ENCODE measurements at places on chromosomes 1 and 21.

DNA sequence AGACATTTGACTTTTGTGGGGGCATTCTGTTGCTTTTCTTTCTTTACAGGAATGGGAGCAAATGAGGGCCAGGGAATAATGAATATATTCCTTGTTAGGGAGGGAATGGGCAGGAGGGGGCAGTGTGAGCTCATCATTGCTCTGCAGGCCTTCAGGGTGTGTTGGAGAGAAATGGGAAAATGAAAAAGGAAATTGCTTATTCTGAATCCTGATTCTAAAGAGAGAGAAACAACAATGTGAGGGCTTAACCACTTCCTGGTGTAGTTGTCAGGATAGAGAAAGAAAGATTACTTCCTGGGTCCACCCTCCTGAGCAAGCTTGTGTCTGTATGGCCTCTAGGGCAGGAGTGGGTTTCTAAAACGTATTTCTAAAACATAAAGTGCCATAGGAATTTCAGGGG, 28.3 kb downstream of the VANGL2 start:
- no peak for DNase-seq

DNA sequence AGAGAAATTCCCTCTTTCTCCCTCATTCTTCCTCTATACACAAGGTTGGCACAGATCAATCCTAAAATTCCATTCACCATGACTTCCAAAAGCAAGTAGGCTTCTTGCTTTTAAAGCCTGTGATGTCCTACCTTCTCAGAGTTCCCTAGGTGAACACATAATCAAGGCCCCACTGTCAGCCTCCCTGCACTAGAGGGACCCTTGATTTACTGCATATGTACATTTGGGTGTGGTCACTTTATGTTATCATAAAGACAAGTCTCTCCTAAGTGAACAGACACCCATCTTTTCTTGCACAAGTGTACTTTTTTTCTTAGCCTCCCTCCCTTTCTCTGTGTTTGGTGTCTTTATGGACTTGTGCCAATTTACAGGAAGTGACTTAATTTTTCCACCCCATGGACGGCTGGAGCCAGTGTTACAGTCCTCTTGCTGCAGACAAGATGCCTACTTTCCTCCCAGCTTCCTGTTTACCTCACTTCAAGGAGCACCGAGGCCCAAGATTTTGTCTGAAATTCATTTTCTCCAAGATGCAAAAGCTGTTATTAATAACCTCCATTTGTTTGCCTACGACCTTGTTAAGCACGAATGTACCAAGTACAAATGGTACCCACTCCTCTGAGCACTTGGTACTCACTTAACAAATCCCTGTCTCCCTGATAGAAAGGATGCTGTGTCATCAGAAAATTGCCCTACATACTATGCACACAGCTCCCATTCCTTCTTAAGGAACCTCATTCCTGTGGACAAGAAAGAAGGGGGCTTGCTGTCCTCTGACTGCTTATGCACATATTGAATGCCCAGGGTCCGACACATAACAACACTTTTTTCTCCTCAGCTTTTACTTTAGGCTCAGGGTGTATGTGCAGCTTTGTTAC, 82.8 kb upstream of the SLC44A3 start:
- DNase-seq: no peak

DNA sequence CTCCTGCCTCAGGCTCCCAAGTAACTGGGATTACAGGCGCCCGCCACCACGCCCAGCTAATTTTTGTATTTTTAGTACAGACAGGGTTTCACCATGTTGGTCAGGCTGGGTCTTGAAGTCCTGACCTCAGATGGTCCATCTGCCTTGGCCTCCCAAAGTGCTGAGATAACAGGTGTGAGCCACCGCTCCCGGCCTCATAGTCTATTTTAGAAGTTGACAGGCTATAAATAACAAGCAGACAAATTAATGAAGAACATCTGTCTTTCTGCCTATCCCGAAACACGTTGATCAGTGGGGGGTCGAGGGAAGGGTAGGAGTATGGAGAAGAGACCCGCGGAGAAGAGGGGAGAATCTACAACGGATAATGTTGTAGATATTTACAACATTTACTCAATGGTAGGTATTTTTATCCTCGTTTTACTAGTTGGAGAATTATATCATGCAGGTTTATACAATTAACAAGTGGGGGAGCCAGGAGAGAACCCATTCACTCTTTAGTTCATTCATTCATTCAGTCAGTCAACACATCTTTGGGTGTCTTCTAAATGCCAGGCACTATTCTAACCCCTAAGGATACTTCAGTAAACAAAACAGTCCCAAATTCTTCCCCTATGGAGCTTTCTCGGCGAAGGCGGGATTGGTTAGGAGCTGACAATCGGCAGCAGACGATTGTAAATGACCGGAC, 497 bp upstream of the IFNAR2 start:
- no peak for DNase-seq

DNA sequence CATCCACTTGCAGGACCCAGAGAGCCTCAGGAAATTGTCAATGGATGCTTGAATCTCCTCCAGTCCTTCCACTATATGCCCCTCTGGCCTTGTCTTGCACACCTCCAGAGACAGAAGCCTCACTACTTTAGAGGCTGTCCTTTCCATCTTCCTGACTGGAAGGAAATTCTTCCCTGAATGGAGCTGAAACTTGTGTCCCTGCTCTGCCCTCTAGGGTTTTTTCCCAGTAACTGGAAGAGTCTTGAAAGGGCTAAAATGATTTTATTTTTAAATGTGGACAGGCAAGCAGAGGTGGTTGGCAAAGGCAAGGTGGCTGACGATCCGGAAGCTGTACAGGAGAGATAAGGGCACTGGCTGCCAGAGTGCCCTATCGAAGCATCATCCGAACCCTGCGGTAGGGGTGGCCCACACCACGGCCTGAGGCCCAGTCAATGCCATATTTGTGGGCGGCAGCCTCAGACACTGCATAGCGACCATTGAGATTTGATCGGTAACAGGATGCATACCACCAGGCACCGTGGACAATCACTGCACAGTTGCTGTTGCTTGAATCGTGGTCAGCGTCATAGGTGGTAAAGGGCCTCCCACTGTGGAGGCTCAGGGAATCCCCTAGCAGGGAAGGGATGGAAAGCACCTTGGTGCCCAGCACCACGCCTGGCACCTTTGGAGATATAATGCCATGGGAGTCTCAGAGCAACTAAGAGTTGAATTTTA, 2.3 kb upstream of the MAP3K6 start:
- DNase-seq: no peak

GRCh38 chr1:244461245-244462071, at the start of gene CATSPERE:
CATSPERE (plus strand) TSS chr1:244461273; CDS start chr1:244461430, 157 bp downstream.
- peak; percentile 69 for DNase-seq

DNA sequence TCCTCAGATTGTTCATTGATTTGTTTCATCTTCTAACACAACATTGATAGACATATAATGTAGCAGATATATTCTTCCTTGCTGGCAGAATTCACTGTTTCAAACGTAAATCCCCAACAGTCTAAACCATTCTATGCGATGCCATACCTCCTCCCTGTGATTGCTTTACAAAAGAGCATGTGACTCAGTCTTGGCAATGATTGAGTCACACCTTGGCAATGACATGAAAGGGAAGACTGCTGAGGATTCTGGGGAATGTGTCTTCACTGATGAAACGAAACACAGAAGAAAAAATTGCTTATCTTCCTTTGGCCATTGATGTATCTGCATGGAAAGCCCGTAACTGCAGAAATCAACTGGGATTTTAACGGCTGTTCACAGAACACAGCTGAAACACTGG, 409.6 kb upstream of the ZRANB2 start:
- no peak for DNase-seq

DNA sequence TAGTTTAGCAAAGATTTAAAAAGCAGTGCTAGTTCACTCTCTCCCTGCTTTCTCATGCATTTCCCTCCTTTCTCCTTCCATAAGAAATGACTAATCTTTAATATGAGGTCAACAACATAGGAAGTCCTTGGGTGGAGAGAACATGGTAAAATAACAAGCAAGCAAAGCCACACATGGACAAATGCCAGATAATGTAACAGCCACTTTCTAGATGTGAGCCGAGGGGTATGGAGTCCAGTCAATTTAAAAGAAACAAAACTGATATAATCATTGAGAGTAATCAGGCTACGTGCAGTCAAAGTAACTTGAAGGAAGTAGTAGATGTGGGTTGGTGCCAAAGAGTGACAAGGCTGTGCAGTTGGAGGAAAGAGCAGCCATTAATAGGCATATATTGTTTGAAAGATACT, 69.6 kb downstream of the DUSP10 start:
- no peak for DNase-seq

Measured in stimulated activated CD4-positive, alpha-beta T cell treated with anti-CD3 and anti-CD28 coated beads, TNF-alpha, amount 100 ng/mL, for 24 hours (primary cell).